Fibroblast of skin of back (primary cell): ENCODE measurements at places on chromosomes 7 and 10.

- DNase-seq, result no peak
Measured at GRCh38 chr7:132225216-132226030, 350.8 kb downstream of the PLXNA4 start.

GRCh38 chr10:24463611-24464426 lies 254.9 kb downstream of the KIAA1217 start:
- DNase-seq, result peak; percentile 91

DNA sequence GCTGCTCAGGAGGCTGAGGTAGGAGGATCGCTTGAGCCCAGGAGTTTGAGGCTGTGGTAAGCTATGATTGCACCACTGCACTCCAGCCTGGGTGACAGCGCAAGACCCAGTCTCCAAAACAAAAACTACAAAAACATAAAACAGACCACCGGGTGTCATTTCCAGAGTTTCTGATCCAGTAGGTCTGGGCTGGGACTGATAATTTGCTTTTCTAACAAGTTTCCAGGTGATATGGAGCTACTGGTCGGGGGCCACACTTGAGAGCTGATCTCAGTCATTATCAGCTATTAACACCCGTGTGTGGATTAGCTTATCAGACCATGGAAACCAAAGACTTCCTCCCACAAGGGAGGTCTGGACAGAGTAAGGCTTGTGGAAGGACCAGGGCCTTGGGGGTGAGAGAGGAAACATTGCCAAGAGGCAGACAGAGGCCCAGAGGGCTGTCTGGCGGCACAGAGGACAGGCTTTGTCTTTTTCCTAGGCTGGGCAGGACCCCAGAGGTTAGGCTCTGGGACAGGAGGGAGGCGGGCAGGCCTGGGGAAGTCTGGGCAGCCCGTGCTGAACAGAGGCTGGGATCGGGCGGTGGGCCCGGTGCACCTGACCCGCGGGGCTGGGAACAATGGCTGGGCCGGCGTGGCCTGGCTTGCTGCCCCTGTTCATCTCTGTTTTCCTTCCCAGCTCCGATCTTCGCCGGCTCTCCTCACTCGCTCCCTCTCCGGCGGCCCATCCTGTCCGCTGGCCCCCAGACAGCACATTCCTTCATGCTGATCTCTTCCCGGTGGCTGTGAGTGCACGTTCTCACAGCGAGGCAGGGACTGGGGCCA lies 25.2 kb downstream of the TMEM270 start:
- DNase-seq, result peak; percentile 75

GRCh38 chr7:106887421-106887820 lies 22.3 kb downstream of the PIK3CG start:
- DNase-seq, result no peak

DNA sequence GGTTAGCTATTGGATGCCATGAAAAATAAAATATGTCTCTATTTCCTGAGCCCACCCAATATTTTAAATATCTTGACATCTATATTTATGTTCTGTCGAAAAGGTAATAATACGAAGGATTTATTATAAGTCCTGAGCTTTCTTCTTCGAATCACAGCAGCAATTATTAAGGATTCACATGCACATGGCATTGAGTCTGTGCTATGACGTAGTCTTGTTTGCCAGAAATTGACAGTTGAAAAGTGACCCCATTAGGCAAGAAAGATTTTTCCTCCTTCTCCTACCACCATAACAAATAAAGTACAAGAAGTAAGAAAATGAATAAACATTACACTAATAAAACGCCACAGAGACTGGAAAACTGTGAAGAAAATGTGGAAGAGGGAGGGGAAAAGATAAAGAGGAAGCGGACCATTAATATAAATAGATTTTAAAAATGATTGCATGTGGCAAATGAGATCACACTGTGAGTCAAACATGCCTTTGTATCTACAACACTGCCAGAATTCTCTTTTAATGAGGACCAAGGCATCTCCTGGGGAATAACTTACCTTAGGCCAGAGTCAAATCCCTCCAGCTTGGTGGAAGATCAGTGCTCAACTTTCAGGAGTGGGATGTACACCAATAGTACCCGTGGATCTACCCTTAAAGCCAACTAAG lies 21.6 kb downstream of the FZD1 start:
- DNase-seq, result peak; percentile 56

- no peak for DNase-seq
Measured at GRCh38 chr10:114394531-114394930, 9.8 kb downstream of the AFAP1L2 start.

DNA sequence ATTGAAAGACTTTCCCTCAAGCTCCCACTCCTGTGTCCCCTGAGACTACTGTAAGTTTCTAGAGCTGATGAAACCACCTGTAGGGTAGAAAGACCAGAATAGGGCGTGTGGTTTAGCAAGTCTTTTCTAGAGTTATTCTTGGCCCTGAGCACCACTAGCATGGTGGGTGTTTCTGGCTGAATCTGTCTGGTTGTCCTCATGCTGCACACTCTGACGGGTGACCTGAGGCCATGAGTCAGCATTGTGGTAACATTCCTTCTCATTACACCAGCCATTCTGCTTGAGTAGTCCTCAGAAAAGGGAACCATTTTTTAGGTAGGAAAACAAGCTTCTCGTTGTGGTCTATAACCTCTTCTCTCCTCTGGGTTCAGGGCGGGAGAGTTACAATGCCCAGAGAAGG lies 250.3 kb downstream of the SNX13 start:
- peak; percentile 96 for DNase-seq

DNA sequence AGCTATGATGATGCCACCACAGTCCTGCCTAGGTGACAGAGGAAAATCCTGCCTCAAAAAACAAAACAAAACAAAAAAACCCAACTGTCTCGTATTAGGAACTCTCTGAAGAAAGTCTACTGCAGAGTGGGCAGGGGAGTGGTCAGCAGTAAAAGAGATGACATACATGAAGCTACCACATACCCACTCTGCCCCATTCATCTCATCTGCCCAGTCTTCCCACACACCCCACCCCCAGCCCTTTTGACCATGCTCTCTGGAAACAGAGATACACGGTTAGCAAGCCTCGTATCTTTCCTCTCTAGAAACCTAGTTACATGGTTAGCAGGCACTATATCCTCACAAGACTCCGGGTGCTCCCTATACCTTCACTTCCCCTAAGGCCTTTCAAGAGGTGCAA lies 8.3 kb downstream of the SLC37A3 start:
- no peak for DNase-seq

GRCh38 chr10:129719889-129720590 lies 244.0 kb downstream of the EBF3 start:
- no peak for DNase-seq
